PC-9 (cell line): ENCODE measurements at places on chromosomes 2 and 18. TPM values are rescaled to one million over a fixed set of nuclear protein-coding genes. Genes with fewer than 3 reads are reported as not detected.

DNA sequence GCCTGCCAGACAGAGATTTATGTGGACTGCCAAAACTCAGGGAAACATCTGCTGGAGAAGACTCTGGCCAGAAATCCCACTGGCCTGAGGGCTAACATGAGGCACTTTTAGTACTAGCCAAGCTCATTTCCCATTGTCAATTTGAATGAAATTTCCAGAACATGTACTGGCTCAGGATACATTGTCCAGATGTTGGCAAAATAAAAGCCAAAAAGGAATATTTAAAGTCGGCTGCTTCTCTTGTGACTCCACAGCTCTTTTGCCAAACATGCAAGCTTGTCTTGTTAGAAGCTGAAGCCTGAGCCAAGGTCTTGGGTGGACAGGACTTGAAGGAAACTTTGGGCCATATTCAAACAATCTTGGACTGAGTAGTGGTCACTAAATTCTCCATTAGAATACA is 215.5 kb downstream of the NCKAP5 start:
- H3K27me3 ChIP-seq: peaks cover 20% of the 10 kb centered on the region; the same call in 1 of the 2 replicates
- no peaks in the 10 kb centered on the region for H3K4me1 ChIP-seq
- H3K36me3 ChIP-seq: no peaks in the 10 kb centered on the region
- H3K27ac ChIP-seq: no peak overlapping the region

GRCh38 chr2:173223871-173224270 is 130.8 kb upstream of the CDCA7 start:
- H3K4me1 ChIP-seq: no peaks in the 10 kb centered on the region
- DNase-seq: no peak
- H3K27me3 ChIP-seq: no peaks in the 10 kb centered on the region
- no peak overlapping the region for H3K27ac ChIP-seq
- H3K4me3 ChIP-seq: no peak overlapping the region

DNA sequence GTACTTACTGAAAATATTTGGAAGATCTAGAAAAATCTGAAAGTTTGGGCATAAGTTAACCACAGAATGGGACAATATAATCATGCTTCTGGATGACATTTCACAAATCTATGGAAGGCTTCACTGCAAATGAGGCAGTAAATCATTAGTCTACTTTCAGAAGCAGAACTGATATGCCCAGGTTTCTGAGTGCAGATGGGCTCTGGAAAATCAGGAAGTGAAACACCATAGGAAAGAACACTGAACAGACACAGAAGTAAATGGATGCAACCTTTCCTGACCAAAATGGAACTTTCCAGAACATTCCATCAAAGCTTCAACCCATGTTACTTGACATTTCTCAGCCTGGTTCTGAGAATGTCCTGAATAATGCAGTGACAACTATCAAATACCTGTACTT is 55.1 kb downstream of the KCNG3 start:
- H3K4me1 ChIP-seq: no peaks in the 10 kb centered on the region
- no peak overlapping the region for H3K4me3 ChIP-seq
- no peak for DNase-seq
- no peaks in the 10 kb centered on the region for H3K27me3 ChIP-seq

TMEM247 gene
- total RNA-seq: not detected in 2 replicates

SCYGR4 gene
- total RNA-seq: not detected in 2 replicates

GRCh38 chr2:26298286-26298637 is 47.7 kb upstream of the SELENOI start:
- H3K27me3 ChIP-seq: no peaks in the 10 kb centered on the region
- H3K4me1 ChIP-seq: peaks cover 25% of the 10 kb centered on the region
- DNase-seq: no peak
- no peak overlapping the region for H3K4me3 ChIP-seq

UGT1A8 gene
- 0.17 and 0.20 TPM in 2 replicates for total RNA-seq

SH2D6 gene
- total RNA-seq: 2.3 TPM in 2 replicates

- H3K4me1 ChIP-seq: no peaks in the 10 kb centered on the region
- no peak overlapping the region for H3K4me3 ChIP-seq
- no peaks in the 10 kb centered on the region for H3K27me3 ChIP-seq
- H3K36me3 ChIP-seq: no peaks in the 10 kb centered on the region
Measured at GRCh38 chr2:193891023-193891422, 1696.3 kb upstream of the TMEFF2 start.

DNA sequence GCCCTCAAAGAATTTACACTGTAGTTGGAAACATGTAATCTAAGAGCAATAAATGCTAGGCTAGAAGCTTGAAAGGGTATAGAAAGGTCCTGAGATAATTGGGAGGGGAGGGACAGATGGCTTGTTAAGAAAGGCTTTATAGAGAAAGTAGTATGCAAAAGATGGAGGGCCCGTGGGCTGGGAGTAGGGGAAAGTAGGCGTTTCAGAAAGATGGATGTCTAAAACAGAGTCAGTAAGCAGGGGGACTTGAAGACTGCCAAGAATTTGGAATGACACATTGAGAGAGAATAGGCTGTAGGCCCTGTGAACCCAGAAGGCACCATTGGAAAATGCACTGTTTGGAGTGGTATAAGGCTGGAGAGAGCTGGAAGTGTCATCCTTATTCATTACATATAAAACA is 822 bp downstream of the PSMG2 start:
- peaks cover 31% of the 10 kb centered on the region for H3K4me1 ChIP-seq
- peak overlapping the region; percentile 92 for H3K27ac ChIP-seq
- peaks cover 19% of the 10 kb centered on the region for H3K36me3 ChIP-seq
- peak overlapping the region; percentile 81 for H3K4me3 ChIP-seq
- H3K27me3 ChIP-seq: no peaks in the 10 kb centered on the region
- no peak for DNase-seq

GRCh38 chr2:36453652-36454051 is 98.1 kb downstream of the CRIM1 start:
- H3K27ac ChIP-seq: no peak overlapping the region
- no peaks in the 10 kb centered on the region for H3K27me3 ChIP-seq
- no peak for DNase-seq
- H3K36me3 ChIP-seq: 0 out of 2 replicates have a peak, but pooled peaks cover 5% of the 10 kb centered on the region

CCDC74B gene
- 1.9 and 2.4 TPM in 2 replicates for total RNA-seq

GRCh38 chr2:38602136-38602731 is 494 bp downstream of the HNRNPLL start:
- H3K4me1 ChIP-seq: peaks cover 34% of the 10 kb centered on the region
- H3K27me3 ChIP-seq: no peaks in the 10 kb centered on the region
- peak overlapping the region; percentile 54 for H3K27ac ChIP-seq
- H3K36me3 ChIP-seq: no peaks in the 10 kb centered on the region
- peak overlapping the region; percentile 69 for H3K4me3 ChIP-seq
